NCI-H69 (cell line): ENCODE measurements at places on chromosomes 2 and 18.

DNA sequence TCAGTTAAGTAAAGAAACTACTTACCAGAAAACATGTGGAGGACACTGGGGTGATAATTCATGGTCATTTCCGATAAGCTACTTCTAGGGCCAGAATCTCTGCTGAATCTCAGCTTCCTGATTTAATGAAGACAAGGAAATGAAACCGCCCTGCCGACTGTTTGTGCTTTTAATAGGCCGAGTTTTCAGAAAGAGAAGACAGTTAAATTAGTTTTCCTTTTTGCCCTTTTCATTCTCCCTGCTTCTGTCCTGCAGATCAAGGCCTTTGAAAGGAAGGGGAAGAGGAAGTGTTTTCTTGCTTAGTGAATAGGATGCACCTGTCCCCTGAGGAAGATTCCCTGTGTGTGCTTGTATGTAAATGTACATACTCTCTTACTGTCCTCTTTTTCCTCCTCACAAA, 126.6 kb downstream of the SH3RF3 start:
- no peak for DNase-seq

- no peak for DNase-seq
Measured at GRCh38 chr2:119426801-119427395, 4.8 kb upstream of the TMEM37 start.

DNA sequence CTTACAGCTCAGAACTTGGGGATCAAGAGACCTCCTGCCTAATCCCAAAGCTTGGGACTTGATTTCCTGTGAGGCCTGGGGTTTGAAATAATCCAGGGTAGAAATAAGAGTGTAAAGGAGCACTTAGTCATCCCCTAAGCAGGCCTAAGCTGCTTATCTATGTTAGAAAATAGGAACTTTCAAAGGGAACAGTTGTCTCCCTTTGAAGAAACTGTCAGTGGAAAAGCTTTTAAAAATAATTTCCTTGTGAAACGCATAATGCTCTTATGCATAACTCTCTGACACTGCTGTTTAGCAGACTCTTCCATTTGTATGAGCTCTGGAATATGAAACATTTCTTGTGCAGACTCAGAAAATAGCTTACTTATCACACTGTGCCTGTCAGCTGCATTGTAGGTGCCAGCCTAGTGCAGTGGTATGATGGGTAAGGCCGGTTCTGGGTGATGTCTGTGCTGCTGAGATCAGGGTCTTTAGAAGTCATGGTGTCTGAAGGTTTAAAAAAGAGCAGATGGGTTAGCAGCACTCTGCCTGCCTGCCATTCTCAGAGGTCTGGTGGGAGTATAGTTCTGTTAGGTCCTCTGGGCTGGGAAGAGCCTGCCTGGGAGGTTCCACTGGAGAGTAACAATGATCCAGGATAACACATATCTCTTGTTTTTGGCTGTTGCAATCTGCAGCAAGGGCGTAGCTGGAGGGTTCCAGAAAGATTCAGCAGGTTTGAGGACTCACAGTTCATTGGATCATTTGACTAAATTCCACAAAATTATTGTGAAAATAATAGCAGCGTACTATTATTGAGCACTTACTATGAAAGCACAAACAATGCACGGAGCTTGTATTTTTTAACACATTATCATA, 283.2 kb upstream of the MEX3C start:
- no peak for DNase-seq

GRCh38 chr18:54675076-54675475, 84.0 kb downstream of the DYNAP start:
- DNase-seq, result no peak
